ENCODE measurements at places on chromosomes 13 and 19.

GRCh38 chr13:39760521-39760920, 105.1 kb downstream of the COG6 start:
- no peak for DNase-seq

DNA sequence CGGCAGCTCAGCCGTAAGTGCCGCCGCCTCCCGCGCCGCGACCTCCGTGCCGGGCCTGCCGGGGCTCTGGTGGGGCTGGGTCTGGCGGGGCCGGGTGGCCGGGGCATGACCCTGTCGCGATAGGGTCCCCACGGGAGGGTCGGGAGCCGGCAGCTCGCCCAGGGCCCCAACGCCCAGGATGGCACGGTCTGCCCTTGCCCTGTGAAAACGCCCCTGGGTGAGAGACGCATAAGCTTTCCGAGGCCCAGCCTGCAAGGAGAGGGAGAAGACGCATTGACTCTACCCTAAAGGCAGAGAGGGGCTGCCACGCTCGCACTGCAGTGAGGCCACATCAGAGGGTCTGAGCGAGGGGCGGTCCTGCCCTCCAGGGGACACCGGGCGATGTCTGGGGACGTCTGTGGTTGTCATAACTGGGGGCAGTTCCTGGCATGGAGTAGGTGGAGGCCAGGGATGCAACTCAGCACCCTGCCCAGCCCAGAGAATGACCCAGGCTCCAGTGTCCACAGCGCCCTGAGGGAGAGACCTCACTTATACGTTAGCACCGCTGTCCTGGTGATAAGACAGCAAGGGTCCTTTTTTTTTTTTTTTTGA, 539 bp downstream of the ZNF554 start:
- DNase-seq, result no peak

DNA sequence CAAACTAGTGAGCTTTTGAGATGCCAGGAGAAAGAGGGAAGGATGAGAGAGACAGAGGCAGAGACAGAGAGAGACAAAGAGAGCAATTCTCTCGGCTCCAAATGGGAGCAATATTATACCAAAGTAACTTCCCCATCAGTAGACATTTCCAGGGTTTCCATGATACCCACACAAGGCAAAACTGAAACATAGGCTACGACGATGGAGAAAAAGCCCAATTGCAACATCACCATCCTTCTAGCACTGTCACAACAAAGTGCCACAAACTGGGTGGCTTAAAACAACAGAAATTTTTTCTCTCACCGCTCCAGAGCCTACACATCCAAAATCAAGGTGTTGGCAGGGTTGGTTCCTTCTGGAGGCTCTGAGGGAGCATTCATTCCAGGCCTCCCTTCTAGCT, 81.4 kb downstream of the KCTD12 start:
- DNase-seq, result no peak

GRCh38 chr19:48308631-48309586, 16.4 kb upstream of the EMP3 start:
- DNase-seq, result no peak

DNA sequence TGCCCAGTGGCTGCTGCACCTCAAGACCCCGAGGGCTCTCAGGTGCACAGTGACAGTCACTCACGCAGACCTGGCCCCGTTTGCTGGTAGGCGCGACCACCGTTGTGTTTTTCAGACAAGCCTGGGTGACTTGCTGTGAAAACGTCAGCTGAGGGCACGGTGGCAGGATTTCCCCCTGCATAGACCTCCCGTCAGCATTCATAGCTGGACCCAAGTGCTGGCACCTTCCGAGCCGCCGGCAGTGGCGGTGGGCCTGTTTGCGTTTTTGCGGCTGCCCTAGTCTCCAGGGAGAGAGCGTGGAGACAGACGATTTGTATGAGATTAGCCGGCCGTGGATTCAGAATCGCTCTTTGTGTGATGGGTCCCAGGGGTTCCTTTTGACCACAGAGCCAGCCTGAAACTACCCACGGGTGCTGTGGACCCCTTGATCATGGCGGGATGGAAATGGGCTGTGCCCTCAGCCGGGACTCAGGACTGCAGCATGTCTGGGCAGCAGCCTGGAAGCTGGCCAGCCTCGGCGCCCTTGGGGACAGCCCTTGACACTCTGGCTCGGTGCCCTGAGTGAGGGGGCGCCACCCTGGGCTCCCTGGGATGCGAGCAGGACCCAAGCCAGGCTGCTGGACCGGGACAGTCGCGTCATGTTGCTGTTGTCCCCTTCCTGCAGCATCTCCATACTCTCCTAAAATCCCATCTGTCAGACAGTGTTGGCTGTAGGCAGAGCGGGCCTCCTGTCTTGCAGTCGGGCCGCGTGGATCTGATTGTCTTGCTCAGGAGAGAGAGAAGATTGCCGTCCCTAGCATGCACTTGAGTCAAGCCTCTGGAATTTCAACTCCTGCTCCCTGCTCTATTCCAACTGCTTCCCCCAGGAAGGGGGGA, 8.6 kb downstream of the KDM4B start:
- DNase-seq, result no peak

DNA sequence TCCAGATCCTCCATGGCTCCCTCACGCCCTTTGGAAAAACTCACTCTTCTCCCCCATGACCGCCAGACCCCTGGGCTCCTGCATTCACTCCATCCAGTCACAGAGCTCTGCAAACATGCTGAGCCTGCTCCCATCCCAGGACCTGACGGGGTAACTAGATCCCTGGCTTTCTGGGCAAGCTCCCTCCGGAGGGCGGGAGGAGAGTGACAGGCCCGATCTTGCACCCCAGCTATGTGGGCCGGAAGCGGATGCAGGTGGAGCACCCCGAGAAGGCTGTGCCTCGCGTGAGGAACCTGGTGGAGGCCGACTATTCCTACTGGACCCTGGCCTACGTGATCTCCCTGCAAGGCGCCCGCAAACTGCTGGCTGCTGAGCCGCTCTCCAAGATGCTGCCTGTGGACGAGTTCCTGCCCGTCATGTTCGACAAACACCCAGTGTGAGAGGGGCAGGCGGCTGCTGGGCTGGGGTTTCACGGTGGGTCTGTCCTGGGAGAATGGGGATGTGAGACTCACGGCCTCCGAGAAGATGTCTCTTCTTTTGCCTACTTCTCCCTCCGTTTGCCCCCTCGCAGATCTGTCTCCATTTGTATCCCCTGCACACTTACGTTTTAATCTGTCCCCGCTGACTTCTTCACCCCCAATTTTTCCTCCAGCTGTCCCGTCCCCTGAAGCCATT, 25.2 kb downstream of the COLGALT1 start:
- DNase-seq, result no peak

DNA sequence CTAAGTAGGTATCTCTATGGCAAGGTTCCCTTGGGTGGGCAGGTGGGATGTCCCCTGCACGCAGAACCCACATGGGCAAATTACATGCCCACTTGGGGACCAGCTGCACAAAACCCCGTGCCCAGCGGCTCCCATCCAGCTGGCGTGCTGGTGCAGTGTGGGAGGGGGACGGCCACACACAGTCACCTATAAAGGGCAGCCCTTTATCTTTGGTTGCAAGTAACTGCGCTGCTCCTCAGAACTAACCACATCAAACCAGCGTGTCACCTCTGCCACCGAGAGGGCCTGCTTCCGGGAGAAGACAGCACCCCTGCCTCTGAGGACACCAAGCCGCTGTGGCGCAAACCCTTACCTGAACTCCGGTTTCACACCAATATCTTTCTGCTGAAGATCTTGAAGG, 32.2 kb downstream of the ANKRD27 start:
- DNase-seq, result peak; percentile 73

- no peak for DNase-seq
Measured at GRCh38 chr19:12974301-12975220, 5.2 kb downstream of the DAND5 start.

- peak; percentile 79 for DNase-seq
Measured at GRCh38 chr19:12983542-12984142, 11.6 kb upstream of the NFIX start.

DNA sequence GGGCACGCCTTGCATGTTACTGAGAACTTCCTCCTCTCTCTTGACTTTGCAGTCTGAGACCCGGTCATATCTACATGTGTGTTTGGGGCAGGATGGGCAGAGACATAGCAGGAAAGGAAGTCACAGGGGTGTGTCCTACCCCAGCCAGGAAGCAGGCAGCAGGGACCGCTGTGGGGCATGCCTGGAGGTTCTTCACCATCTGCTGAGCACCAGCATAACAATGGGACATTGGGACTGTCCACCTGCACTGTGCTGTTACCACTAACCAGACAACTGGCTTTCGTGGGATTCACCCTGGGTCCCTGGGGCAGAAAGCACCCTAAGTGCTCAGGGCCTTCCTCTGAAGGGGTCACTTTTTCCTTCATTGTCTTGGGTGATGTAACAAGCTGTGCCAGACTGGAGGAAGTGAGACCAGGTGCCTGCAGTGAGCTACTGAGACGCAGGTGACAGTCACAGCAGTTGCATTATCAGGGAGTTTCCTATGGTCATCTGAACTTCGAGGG, 2.6 kb upstream of the HAUS5 start:
- peak; percentile 39 for DNase-seq

DNA sequence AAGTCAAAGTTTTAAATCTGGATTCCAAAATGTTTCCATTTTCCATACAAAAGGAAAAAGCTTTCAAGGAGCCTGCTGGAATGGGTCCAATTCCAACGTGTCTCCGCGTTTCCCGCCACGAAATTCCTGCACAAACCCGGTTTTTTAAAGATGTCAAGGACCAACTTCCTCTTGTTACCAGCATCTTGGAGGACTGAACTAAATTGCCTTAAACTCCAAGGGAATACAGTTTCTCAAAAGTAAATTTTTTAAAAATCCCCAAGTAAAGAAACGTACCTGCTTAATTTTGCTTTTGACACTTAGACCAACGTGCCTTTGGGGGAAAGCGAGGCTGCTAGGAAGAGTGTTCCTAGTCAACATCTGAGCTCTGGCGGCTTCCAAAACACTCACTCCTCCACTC, 12.3 kb upstream of the SOX1 start:
- DNase-seq, result no peak

DNA sequence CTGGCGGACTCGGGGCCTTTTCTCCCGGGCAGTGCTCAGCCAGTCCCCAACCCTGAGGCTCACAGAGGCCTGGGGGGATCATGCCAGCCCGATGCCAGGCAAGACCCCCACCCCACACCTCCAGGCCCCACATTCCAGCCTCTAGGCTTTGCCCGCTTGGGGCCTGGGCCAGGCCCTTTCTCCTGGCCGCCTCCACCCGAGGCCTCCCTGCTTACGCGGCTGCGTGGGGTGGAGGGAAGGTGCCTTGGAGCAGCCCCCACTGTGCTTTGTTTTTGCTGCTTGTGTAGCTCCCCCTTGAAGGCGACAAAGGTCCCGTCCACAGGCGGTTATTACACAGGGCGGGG, 38.4 kb downstream of the SMIM24 start:
- no peak for DNase-seq

DNA sequence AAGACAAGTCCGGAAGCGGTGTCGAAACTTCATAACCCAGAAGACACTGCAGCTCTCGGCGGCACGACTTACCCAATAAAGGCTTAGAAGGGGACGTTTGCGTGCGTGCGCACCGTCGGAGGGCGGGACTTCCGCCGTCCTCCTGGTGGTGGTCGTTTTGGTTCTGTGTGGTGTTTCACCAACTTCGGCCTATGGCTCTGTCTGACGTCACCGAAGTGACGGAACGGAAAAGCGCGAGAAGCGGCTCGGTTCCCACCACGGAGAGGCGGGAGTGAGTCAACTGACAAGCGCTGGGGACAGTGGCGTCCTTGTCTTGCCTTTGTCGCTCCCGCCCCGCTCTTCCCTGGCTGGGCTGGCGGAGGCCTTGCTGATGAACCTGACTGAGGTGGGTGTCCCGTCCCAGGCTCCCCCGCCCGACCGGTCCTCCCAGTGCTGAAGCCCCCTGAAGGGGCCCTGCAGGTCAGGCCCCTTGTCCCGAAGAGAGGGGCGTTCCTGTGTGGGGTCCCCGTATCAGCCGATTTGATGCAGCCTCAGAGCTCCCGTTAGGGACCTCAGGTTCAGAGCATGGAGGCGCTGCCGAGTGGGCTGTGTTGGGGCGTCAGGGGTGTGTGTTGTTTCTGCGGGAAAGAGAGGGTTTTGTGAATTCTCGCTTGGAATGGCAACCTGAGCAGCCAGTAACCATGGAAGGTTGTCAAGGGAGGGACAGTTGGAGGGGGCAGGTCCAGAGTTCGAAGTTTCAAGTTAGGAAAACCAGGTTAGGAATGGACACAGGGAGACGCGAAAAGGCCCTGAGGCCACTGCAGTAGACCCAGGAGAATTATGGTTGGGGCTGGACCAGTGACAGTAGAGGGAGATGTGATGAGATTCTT, at the start of gene ZNF548:
Gene ZNF548 (plus strand): TSS at position 125 of the 869 bp plus-strand sequence. CDS start 246 bp downstream, at position 371.
- DNase-seq, result peak; percentile 95

- DNase-seq, result no peak
Measured at GRCh38 chr13:73421310-73421912, 362.6 kb downstream of the KLF5 start.

DNA sequence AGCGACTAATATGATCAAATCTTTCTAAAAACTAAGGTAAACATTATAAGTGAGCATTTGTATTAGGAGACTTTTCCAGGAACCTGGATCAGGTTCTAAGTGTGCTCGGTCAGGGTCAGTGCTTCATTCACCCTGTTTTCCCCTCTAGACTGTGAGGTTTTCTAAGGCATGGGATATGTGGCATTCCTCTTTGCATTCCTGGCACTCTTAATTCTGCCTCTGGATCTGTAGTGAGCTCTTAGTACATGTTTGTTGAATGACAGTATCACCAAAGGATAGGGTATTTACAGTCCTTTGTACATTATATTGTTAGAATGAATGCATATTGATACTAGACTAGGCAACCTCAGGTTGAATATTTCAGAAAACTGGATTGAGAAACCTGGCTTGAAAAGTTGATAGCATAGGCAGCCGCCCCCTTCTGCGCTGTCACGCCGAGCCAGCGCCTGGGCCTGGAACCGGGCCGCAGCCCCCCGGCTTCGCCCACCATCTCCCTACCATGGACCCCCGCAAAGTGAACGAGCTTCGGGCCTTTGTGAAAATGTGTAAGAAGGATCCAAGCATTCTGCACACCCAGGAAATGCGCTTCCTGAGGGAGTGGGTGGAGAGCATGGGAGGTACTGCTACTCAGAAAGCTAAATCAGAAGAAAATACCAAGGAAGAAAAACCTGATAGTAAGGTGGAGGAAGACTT, 156.5 kb downstream of the KCNRG start:
- DNase-seq, result no peak

DNA sequence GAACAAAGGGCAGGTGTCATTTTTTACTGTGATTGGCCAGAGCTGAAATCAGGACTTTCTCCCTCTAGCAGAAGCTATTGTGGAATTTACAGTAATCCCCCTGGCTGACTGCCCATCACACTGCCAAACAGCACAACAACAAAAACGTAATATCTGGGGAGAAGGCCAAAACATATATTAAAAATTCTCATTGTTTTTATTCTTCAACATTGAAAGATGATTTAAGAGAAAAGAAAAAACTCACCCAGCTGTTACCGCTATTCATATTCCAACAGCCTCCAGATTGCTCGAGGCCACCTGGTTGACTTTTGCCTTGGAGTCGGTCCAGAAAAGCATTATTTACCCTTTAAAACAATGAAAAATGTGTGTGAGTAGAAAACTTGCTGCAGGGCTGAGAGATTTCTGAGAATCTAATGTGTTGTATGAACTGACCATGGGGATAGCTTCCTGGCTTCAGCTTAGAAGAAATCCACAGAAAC, 97.2 kb downstream of the EPSTI1 start:
- DNase-seq, result no peak

- DNase-seq, result peak; percentile 92
Measured at GRCh38 chr19:3275583-3276340, 51.3 kb downstream of the CELF5 start.

GRCh38 chr13:50521831-50522149, 321.7 kb downstream of the DLEU7 start:
- DNase-seq, result no peak
